ENCODE measurements at places on chromosomes 4 and X.

DNA sequence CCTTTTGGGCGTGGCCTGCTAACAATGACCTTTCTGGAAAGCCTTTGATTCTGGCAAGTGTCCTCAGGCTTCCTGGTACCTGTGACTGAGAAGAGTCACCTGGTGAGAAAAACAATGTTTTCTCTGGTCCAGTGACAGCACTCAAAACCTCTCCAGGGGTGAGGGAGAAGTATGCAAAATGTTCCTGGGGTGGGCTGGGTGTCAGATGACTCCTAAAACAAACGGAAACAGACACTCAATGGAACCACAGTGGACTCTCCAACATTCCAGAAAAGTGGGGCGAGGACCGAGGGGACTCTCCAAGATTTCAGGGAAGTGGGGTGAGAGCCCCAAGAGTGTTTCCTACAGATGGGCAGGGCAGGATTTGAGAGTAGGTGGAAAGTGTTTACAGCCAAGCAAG, 69.5 kb downstream of the ANAPC4 start:
- no peak for DNase-seq

GRCh38 chr4:61984260-61984909, 784.3 kb downstream of the ADGRL3 start:
- no peak for DNase-seq

- no peak for DNase-seq
These were observed 94.6 kb downstream of the FAM9B start for GRCh38 chrX:8939322-8939721.

DNA sequence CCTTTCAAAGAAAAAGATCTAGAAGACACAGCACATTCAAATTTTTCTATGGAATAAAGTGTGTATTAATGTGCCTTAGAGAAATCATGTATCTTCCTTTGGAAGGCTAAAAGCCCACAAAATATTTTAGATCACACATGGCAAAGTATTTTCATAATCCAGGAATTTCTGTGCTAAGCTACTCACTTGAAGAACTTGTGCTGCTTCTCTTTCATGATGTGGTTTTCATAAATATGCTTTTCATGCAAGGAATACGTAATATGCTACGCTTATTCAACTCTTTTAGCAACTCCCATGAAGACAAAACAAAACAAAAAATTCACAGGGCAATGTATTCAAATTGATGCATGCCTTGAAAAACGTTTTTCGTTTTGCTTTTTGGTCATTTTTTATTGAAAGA, 125.6 kb downstream of the ARHGAP24 start:
- DNase-seq = no peak

DNA sequence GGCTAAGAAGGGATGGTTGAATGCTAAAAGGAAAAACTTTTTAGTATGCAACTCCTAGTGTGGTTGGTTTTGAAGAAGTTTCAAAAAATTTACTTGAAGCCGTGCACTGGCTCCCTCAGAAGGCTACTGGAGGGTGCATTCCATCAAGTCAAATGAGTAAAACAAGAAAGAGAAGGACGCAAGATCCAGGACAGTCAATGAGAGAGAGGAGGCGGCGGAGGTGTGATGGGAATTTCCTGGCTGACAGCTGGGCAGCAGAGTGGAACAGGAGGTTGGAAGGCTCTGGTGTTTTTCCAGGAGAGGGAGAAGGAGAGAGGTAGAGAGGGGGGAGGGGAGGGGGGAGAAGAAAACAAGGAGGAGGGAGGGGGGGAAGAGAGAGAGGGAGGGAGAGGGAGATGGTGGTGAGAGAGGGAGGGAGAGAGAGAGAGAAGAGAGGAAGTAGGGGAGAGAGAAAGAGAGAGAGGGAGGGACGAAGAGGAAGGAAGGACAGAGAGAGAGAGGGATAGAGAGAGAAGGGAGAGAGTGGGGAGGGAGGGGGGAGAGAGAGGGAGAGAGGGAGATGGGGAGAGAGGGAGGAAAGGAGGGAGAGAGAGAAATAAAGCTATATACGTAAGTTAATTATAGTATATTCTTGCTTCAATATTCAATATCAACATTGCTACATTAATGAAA, 126.4 kb downstream of the SH3KBP1 start:
- DNase-seq = no peak

GRCh38 chr4:79854856-79855502, 218.1 kb downstream of the ANTXR2 start:
- DNase-seq = no peak

GRCh38 chr4:154024097-154024694, 235.3 kb upstream of the SFRP2 start:
- no peak for DNase-seq

- no peak for DNase-seq
These were observed 64.4 kb downstream of the EIF4E start for GRCh38 chr4:98864560-98864959.

DNA sequence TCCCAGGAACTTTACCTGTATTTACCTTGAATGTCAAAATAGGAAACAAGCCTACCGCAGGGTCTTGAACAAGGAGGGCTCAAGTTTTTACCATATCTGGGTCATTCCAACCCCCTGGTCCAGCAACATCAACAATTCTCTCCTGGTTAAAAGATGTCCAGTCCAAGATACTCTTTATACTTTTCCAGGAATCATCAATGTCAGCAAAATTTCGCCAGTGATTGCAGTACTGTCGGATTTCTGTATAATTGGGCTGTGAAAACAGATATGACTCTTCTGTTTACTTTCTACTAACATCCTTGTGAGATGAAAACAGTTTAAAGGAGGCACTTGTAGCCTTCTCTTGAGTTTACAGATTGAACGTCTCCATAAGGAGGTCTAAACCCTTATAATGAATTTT, 7.9 kb downstream of the RPL36A start:
- no peak for DNase-seq

DNA sequence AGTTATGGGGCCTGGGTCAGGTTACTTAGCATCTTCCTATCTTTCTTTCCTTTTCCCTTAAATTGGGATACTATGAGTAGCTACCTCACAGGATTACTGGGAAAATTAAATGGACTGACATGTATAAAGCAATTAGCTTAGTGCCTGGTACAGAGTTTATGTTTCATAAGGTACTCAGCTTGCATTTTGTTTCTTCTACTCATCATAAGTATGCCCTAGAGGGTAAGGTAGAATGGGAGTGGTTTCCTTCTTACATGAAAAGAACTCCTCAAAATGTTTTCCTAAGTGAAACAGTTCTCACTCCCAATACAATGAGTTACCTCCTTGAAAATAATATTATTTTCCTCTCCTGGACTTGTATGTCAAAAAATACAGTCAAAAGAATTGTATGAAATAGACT, 75.7 kb downstream of the NPFFR2 start:
- no peak for DNase-seq

- DNase-seq = no peak
These were observed 499.5 kb downstream of the ANKRD50 start for GRCh38 chr4:124212815-124213630.

- DNase-seq = no peak
These were observed 73.8 kb downstream of the KDM6A start for GRCh38 chrX:44946771-44947170.
